B cell (primary cell): ENCODE measurements at places on chromosomes 3 and 15. TPM values are rescaled to one million over a fixed set of nuclear protein-coding genes. Genes with fewer than 3 reads are reported as not detected.

DNA sequence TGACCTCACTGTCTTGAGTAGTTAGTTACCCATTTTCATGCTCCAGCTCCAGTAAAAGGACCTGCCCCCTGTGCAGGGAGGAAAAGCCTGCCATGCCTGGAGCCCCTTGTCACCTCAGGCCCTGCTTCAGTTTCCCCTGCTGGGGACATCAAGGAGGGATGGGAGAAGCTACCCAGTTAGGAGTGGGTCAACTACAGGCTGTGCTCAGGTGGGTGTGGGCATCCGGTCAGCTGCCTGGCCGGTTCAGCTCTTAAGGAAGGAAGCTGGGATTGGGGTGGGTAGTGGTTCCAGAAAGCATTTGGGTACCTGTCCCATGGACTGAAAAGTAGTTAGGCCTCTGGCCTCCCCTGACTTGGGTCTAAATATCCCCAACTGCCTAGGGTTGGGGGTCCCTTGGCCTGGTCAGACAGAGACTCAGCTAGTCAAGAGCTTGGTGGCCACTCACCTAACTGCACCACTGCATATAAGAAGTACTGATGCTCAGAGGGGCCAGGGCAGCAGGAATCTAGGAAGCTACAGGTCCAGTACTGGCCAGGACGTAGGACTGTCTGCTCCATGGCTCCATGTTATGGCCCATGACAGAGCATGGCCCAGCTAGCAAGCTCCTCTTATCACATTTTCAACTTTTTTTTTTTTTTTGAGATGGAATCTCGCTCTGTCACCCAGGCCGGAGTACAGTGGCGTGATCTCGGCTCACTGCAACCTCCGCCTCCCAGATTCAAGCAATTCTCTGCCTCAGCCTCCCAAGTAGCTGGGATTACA lies 549 bp downstream of the LSMEM2 start:
- DNase-seq, result no peak

DNA sequence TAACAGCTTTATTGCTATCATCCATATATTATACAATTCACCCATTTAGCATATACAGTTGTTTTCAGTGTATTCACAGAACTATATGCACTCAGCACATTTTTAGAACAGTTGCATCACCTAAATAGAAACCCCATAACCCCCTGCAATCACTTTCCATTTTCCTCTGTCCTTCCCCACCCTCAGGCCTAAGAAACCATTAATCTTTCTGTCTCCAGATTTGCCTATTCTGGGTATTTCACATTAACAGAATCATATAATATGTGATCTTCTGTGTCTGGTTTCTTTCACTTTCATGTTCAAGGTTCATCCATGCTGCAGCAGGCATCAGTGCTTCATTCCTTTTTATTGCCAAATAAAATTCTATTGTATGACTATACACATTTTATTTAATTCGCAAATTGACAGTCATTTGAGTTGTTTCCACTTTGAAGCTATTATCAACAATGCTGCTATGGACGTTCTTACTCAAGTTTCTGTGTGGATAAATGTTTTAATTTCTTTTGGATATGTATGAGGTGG lies 39.8 kb downstream of the ADAMTS17 start:
- no peak for DNase-seq

The HDGFL3 gene
- total RNA-seq, result 0.85 and 2.5 TPM in 2 replicates

The STX19 gene
- total RNA-seq, result not detected in 2 replicates

The FBXO45 gene
- total RNA-seq, result 4.7 and 5.2 TPM in 2 replicates

The SLC7A14 gene
- total RNA-seq, result not detected in 2 replicates

- DNase-seq, result no peak
Observed at GRCh38 chr15:92494806-92495336, 101.2 kb downstream of the ST8SIA2 start.

DNA sequence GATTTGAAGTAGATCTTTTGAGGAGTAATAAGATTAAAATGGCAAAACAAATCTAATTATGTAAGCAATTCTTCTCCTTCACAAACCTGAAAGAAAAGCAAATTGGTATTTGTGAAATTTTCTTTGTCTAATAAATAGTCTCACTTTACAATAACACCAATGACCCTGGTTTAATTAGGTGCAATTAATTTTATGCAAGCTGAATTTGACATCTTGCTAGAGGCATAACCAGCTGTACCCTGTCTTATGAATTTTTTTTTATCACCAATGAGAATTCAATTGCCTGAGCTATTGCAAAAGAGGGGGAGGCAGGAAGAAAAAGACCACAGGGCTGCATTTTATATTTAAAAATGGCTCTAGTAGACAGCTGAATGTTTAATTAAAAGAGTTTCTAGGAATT lies 113.5 kb upstream of the IL12A start:
- DNase-seq, result no peak

DNA sequence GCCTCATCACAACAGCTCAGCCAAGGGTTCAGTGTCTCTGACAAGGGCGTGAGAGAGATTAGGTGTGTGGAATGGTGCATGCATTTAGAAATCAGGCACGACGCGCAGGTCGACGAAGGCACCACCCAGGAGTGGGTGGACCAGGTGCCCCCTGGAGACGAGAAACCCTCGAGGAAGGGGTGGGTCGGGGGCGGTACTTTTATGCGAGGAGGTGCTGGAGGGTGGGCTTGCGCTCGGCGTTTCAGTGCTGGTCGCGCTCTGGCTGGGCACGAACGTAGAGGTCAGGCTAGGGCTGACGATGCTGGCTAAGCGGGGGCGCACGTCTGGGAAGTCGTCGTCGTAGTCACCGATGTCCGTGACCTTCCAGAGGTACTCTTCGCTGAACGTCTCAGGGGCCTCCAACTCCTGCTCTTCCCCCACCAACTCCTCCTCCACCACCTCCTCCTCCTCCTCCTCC lies 393 bp downstream of the ERICH6 start:
- peak; percentile 70 for DNase-seq

DNA sequence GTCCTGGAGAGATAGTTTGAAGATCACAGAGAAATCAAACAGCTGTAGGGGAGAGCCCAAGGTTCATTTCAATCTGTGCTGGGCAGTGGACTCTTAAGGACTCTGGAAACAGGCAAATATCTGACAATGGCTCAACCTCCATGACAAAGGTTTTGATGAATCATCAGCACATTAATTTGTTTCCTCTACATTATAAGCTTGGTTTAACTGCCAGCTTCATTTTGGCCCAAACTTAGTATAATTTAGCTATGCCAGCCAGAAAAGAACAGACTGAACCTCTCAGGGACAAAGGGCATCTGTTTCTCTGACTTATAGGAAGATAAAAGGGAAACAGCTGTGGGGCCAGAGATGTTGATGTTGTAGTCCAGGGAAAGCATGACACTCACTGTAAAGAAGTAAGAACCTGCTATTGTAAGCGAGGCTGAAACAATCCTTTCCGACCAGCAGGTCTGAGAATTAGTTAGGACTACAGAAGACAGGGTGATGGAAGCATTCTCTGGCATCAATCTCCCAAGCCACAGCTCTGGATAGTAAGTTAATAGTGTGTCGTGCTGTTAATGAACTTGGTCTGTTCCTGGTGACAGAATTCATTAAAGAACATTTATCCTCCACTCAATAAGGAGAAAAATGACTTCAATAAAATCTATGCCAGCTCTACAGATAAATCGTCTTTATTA lies 110.1 kb downstream of the KCNMB2 start:
- no peak for DNase-seq

DNA sequence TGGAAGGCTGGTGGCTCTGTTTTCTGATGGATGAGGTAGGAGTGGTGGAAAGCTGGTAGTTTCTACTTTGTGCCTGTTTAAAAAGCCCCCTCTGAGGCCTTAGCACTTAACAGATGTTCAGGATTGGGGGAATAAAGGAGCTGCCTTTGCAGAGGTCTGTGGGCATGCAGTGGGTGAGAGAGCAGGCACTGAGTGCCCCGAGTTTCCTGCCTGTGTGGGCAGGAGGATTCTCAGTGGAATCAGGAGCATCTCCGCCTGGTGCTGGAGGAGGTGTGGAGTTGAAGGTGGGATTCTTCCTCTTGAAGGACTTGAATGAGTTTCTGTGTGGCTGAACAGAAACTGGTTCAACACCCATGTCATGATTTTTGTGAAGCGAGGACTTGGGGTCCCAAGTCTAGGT lies 74.3 kb downstream of the IGF1R start:
- DNase-seq, result no peak

DNA sequence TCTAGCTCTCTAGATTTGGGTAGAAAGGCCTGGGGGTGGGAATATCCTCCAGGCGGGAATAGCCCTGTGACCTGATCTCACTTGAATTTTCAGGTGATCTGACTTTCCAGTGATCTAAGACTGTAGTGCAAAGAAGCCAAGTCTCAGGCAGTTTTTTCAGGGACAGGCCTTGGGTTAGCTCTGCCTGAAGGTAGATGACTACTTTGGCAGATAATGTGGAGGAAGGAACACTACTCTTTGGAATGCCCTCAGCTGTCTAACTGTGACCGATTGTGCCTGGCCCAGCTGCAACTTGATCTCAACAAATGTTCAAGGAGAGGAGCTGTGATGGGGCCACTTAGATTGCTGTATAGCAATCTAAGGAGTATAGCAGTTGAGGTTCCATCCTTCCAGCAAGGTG lies 193.7 kb downstream of the TCF12 start:
- no peak for DNase-seq

DNA sequence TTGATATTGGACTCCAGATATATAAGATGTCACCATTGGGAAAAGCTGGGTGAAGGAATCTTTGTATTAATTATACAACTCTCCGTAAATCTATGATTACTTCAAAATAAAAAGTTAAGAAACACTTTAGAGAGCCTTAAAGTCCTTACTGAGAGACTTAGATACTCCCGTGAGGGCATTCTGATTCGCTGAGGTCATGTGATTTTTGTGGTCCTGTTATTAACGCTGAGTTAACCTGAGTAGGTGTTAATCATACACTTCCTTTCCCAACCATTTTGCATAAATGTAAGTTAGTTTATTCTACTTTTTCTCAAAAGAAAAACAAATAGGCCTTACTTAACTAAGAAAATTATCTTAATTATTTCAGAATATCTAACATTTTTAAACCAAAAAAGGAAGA lies 67.1 kb upstream of the LMOD3 start:
- no peak for DNase-seq

The C2CD4A gene
- total RNA-seq, result not detected in 2 replicates

DNA sequence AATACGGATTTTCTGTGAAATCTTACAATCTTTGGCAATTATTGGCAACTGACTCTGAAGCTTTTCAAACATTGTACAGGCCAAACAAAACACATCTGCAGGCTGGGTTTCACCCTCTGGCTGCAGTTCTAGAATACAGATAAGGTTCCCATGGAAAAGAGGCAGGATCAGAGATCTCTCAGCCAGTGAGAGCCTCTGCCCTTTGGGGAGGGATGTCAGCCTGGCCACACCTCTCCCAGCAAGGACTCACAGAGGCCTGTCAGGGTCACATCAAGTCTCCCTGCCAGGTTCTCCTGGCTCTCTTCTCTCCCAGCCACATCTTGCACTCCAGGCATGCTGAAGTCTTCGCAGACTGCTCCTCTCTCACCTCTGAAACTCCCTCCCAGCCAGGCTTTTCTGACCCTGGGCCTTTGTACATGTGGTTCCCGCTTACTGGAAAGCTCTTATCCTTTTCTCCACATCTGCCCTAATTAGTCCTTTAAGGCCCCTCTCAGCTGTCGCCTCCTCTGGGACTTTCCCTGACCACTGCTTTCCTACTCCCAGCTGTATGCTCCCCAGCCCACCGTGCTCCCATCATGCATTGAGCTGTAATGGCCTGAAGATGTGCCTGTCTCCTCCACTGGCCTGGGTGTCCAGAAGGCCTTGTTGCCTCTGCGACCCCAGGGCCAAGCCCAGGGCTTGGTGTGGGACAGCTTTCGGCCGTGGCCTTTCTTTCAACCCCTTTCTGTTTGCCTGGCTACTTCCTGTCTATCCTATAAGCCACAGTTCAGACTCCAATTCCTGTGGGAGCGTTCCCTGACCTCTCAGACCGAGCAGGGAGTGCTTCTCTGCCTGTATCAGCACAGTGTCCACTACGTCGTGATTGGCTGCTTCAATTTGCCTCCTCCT lies 4.3 kb downstream of the RBP1 start:
- DNase-seq, result no peak

DNA sequence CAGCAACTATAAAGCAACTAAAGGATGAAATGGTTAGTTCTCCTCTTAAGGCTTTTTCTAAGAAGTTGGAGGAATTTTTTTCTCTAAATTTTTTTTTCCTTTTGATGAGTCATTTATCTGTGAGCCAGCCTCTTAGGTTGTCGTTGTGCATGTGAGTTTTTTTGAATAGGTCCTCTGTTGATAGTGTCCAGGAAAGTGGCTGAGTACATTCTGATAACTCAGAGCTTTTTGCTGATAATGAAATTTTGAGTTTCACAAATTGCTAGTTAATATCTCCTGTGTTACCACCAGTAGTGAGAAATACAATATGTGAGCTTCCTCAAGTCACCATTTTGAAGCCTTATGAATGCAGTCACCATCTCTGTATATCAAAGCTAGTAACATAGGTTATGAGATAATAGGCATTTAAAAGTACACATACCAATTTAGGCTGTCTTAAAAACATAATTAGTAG lies 7.1 kb upstream of the LXN start:
- DNase-seq, result no peak

The EOMES gene
- 0.10 and 0.19 TPM in 2 replicates for total RNA-seq

DNA sequence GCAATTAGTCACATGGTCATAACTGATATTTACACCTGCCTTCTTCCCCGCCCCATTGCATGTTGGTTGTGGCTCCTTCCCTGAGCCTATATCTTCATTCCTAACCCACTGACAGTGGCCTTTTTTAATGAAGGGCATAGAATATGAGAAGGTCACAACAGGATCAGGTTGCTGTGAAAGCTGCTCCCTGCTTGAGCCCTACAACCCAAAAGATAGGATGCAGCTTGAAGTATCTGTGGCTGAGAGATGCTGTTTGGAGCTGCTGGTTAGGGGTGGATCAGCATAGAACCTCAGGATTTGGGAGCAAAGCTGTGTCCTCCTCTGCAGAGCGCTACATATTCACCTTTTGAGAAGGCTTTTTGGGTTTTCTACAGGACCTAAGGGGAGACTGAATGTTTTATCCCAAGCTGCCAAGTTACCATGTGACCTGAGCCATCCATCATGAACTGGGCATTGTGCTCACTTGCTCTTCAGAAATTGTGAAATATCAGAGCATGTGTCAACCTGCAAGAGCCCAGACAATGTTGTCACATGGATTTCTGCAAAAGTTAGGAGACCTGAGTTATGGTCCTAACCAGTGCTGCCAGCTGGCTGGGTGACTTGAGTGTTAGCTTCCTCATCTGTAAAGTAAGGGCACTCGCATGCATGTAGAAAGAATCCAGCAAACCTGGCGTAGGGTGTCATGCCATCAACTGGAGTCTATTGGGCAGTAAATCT lies 49.8 kb upstream of the ARL8B start:
- no peak for DNase-seq

DNA sequence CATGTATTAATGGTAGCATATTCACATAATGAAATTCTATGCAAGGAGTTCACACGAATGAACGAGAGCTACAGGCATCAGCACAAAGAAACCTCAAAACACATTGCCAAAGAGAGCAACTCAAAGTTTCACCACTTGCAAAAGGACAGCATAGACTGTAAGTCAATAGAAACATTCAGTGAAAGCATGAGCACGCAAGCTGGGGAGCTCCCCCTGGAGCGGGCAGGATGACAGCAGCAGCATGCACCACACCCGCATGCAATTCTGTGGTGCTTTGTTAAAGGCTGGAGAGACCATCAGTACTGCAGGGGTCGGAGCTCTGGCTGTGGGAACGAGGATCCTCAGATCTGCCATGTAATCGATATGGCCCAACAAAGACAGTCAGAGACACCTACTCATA lies 18.7 kb downstream of the OCA2 start:
- no peak for DNase-seq
